ENCODE measurements at places on chromosomes 4 and X.
A peak's percentile ranks its signal among the peaks of the same experiment; 100 is the strongest.

DNA sequence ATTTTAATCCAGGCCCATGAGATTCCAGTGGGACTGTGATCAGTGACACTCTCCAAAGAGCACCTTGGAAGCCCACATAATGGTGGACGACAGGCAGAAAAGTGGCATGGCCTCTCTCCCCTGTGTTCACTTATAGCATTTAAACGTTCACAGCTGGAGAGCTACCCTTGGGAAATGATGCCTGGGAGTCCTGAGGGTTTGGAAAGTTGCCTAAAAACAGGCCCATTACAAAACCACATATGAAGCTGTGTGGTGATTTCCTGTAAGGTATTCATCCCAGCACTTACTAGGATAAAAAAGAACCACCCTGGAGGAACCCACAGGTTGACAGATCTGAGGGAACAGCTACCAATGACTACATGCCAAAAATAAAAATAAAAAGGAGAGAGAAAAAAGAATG lies 193.2 kb downstream of the RASL11B start:
- peak; percentile 62 for DNase-seq

- DNase-seq, result no peak
These were observed 1038.6 kb downstream of the STPG2 start for GRCh38 chr4:97104666-97105065.

DNA sequence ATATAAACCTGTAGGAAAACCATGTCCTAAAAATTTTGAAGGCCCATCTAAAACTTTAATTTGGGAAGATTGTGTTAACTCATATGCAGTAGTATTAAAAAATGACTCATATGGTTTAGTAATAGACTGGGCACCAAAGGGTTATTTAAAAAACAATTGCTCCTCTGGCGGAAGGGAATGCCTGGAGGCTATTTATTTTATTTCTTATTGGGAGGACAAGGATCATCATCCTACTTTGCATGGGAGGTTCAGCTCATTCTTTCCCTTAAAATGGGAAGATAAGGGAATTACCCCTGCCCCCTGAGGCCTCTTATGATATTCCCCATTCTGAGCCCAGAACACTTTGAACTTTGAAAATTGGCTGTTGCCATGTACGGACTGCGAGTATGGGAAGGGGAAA lies 29.7 kb upstream of the MGST2 start:
- DNase-seq, result no peak

- DNase-seq, result no peak
These were observed 781.4 kb downstream of the PCDH18 start for GRCh38 chr4:136750897-136751296.

DNA sequence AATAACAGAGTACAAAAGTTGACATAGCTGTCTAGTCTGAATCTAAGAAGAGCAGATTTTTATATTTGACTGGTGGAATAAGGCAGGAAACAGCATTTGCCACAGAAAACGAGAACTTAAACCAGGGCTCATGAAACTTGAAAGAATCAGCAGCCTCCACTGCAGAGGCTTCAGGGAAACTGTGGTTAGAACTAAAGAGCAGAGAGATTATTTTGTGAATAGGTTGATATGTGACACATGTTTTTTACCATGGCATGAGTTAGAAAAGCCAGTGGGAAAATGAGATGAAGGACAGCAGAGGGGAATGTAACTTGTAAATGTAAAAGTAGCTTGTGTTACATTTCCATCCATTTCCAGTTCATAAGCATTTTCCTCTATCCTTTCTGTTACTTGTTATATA lies 63.7 kb upstream of the CAMK2D start:
- no peak for DNase-seq

- DNase-seq, result no peak
These were observed 116.0 kb downstream of the CPEB2 start for GRCh38 chr4:15118292-15118691.

DNA sequence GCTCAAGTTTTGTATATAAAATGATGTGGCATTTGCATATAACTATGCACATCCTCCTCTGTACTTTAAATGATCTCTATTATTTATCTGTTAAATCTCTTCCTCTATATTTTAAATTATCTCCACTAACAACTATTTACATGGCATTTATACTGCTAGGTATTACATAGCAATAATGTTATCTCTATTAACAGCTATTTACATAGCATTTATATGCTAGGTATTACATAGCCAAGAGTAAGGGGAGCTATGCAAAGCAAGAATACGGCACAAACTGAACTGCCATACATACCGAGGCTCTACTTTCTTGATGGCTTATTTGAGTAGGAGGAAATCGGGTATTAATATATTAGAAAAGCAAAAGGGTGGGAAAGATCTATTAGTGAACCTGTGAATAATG lies 12.7 kb downstream of the RPS6KA6 start:
- DNase-seq, result no peak

DNA sequence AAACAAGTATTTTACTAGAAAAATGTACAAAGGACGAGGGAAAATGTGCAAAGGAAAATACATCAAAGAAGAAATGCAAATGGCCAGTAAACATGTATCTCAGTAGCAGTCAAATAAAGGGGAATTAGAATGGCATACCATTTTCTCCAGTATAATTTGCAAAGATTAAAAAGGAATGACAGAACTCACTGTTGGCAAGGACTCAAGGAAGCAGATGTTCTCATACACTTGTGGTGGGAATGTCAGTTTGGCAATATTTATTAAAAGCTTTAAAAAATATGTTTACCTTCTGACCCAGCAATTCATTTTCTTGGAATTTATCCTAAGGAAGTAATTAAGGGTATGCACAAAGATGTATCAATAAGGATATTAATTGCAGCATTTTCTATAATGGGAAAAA lies 7.6 kb downstream of the CLCN5 start:
- DNase-seq, result no peak

GRCh38 chr4:144350706-144351105 lies 210.2 kb upstream of the GYPA start:
- no peak for DNase-seq

- no peak for DNase-seq
These were observed 270.3 kb downstream of the DTHD1 start for GRCh38 chr4:36551697-36552214.

- no peak for DNase-seq
These were observed 56.1 kb downstream of the PLS3 start for GRCh38 chrX:115616943-115617563.

GRCh38 chr4:165177725-165178666 lies 29.4 kb upstream of the KLHL2 start:
- DNase-seq, result no peak
